D341Med (cell line): ENCODE measurements at places on chromosomes 2 and 18.

DNA sequence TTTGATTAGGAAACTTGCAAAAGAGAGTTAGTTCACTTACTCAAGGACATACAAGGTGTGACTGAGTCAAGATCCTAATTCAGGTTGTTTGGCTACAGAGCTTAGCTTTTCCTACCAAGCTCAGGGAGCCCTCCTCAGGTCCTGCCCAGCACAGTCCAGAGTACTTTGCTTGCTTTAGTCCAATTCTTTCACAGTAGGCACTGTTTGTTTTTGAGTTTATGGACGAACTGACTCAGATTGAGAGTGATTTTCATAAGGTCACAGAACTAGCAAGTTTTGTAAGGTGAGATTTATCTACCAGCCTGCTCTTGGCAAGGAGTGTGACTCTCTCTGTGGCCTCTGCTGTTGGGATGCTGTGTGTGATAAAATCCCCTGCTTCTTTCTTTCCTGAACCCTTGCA lies 310.5 kb downstream of the PTPRM start:
- no peak for DNase-seq

- DNase-seq: no peak
These were observed 121.6 kb downstream of the EHBP1 start for GRCh38 chr2:62826953-62827675.

- DNase-seq: no peak
These were observed 96.1 kb downstream of the FAM168B start for GRCh38 chr2:130997198-130997597.

DNA sequence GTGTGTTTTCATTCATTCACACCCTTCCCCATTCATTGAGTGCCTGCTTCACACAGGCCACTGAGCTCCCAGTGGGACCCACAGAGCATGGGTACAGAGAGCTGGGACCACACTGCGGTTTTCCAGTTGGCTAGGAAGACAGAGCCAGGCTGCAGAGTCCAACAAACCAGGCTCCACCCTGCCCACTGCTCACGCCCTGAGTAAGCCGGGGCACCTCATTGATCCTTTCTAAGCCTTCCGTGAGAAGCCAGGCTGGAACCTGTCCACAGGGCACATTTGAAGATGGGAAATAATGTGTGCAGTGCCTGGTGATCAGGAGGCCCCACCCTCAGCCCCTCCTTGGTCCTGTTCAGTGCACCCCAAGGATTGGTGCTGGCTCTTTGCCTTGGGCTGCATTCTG lies 13.5 kb downstream of the KCNIP3 start:
- DNase-seq: no peak

- DNase-seq: peak; percentile 71
These were observed 115.0 kb downstream of the ZBTB7C start for GRCh38 chr18:48293954-48294898.

GRCh38 chr2:16719485-16719808 lies 53.8 kb upstream of the CYRIA start:
- no peak for DNase-seq

DNA sequence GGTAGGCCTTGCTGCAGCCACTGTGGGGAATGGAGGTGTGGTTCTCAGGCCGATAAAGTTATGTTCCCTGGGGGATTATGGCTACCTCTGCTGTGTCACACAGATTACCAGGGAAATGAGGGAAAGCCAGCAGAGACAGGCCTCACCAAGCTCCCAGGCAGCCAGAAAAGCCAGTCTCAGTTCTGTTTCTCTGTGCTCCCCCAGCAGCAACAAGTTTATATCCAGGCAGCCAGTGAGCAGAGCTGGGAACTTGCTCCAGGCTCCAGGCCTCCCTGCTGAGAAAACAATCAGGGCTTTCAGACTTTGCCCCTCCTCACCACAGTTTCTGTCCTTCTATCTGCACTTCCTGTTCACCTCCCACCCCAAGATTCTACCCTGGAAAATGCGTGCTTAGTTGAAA lies 596.6 kb upstream of the GYPC start:
- no peak for DNase-seq
